ENCODE measurements at places on chromosomes 16 and 17.

DNA sequence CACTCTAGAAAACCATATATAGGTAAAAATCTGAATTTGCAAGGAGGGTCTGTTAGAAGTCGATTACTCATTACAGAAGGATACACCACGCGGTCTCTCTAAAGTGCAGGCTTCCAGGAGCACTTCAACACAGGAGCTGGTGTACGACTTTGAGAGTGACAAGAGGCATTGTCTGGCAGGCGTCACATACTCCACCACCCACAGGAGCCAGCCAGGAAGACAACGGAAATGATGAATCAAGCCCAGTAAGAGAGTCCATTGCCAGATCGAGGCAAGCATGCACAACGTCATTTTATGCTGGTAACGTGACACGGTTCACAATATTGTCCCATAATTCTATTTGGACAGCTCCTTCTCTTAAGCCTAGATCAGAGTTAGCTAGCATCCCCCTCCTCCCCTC, 15.0 kb upstream of the CACNG4 start:
- DNase-seq: peak; percentile 70

- no peak for DNase-seq
These were observed 109.2 kb downstream of the BRIP1 start for GRCh38 chr17:61754124-61754523.

DNA sequence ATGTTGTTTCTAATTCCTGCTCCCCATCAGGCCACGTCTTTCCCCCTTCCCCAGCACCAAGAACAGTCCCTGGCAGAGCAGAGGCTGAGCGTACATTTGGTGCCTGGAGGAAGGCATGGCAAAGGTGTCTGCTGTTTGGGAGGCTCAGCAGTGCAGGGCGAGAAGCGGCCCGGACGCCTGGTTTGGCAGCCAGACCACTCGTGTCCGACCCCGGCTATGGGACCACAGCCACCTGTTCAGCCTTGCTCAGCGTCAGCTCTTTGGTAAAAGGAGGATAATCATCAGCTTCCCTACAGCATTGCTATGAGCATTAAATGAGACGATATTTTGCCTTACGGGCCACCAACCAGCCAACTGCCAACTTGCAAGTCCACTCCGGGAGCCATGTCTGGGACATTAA, 106.7 kb upstream of the CREBBP start:
- DNase-seq: no peak

DNA sequence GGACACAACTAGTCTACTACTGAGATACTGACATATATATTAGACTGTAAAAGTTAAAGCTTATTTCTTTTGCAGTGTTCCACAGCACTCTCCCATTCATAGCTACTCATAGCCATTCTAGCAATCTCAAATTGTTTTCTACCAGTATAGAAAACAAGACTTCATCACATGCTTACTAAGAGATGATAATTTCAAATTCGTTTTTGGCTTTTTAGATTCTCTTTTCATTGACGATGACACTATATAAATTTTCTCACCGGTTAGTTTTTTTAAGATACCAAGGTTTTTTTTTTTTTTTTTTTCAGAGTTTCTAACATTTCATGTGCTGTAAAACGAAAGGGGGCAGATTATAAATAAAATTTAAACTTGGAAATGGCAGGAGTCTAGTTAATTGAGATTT, 17.9 kb downstream of the IKZF3 start:
- DNase-seq: no peak

GRCh38 chr16:8721336-8722024, 47.1 kb downstream of the ABAT start:
- no peak for DNase-seq

GRCh38 chr16:66563574-66564334, 2.5 kb upstream of the CMTM1 start:
- no peak for DNase-seq

GRCh38 chr17:13953841-13954240, 115.5 kb upstream of the COX10 start:
- DNase-seq: peak; percentile 72

DNA sequence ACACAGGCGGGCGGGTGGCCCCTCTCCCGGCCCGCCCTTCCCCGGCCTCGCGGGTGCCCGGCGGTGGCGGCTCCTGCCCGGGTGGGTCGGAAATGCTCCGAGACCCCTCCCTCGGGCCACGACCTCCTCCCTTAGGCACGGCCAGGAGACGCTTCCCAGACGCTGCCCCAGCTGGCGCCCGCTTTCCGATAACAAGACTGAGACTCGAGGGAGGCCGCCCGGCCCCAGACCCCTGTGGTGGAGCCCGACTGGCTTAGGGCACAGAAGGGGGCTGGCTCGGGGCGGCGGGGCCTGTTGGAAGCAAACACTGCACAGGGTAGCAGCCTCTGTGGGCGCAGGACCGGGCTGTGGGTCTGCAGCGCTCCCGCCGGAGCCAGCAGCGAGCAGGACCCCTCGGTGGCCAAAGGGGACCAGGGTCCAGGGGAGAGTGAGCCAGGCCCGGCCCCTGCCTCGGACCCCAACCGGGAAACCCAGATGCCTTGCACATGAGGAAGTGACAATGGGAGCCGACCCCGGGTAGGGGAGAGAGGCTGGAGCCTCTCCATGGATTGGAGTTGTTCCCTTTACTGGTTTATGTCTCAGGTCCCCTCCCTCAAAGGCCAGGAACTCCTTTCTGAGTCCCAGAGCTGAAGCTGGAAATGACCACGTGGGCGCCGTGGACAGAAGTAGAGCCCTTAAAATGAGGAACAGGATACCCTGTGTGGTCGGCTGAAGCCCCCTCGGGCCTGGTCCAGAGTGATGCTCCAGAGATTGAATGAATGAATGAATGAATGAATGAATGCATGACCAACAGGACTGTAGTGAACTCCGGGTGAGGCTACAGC, 19.8 kb upstream of the ADCY7 start:
- DNase-seq: peak; percentile 31

- no peak for DNase-seq
These were observed 200.6 kb downstream of the FTO start for GRCh38 chr16:53904533-53904932.

DNA sequence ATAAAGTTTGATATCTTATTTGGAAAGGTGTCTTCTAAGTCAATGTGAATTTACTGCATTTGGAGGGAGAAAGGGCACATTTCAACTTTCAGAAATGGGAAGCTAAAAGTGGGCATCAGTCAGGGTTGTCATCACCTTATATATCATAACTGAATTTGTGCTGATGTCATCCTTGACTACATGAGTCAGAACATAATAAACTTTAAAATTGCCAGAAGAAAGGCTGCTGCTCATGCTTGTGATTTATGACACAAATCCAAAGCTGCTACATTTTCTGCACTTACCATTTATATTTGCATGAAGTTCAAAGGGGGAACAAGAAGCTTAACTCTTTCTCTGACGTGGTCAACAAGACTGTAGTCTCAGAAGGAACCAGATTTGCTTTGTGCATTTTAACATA, 196.6 kb downstream of the UTP18 start:
- DNase-seq: no peak

GRCh38 chr16:7440886-7441400, 108.3 kb downstream of the RBFOX1 start:
- no peak for DNase-seq

- DNase-seq: peak; percentile 70
These were observed 4.4 kb downstream of the CFAP97D1 start for GRCh38 chr17:43784628-43785101.

DNA sequence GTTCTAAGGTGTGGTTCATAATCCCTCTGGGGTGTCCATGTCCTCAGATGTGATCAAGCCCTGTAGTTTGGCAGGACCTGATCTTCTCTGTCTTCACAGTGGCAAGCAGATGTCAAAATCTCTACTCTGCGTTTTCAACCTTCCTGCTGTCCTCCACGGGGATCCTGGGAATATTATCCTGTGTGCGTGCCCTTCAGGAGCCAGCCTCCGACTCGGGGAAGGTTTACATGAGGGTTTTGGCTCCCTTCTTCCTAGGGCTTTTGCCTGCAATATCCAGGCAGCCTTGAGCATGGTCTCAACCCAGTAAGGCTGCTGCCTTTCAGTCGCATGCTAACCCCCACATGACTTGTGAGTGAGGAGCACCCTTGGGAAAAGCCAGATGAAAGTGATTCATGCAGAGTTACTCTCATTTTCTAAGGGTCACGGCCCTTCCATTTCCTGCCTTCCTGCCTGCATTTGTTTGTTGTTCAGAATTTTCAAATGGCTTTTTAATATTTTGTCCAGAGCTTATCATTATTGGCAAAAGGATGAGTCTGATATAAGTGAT, 202.2 kb upstream of the CHMP6 start:
- peak; percentile 90 for DNase-seq

- no peak for DNase-seq
These were observed 169.8 kb downstream of the PITPNC1 start for GRCh38 chr17:67546578-67547527.
